ENCODE measurements at places on chromosomes 11 and 22.

DNA sequence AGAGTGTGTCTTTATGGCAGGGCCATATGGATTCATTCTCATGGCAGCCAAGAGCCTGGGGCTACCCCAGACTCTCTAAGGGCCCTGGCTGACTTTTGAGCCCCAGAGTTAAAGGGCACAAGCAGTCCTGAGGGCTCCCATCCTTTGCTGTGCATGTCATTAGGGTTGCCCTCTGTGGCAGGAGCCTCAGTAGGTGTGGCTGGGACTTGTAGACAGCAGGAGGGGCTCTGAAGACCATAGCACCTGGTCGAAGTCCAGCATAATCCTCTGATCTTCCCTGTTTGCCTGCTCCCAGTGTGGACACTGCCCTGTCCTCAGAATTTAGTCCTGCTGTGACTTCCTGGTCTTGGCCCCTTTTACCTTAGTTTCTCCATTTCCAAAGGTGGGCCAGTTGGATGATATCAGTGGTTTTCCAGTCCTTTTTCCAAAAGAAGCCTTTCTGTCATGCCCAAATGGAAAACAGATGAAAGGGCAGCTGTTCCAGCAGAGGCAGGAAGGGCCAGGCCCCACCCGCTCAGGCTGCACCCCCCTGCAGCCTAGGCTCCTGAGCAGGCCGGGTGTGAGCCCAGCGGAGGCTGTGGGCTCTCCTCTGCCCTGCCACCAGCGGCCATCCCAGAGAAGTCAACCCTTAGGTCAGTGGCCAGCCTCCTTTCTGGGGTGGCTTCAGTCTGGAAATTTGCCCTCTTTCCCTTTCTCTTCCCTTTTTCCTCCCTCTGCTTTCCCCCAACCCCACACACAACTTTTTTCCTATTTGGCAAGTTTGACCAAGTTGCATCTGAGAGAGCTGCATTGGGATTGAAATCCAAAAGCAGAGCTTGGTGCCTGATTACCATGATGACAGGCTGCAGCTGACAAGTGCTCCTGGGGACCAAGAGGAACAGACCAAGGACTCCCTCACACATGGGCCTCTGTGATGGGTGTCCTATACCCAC is 32.8 kb upstream of the SUSD2 start:
- DNase-seq = no peak

DNA sequence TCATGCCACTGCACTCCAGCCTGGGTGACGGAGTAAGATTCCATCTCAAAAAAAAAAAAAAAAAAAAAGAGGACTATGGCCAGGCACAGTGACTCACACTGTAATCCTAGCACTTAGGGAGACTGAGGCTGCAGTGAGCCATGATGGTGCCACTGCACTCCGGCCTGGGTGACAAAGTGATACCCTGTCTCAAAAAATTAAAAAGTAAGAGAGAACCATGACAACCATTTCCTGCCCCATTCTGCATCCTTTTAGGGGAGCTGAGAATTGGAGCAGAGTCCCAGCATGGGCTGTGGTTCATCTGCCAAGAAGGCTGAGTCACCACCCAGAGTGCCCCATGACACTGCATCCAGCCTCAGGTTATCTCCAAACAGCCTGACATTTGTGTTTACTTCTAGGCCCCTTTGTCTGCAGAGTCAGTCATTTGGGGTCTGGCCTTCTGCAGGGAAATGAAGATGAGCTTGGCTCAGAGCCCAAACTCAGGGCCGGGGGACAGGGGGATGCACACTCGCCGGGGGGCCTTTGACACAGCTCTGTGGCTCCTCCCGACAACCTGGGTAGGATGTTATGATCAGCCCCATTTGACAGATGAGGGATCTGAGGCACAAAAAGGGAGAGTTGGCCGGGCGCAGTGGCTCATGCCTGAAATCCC is 4.7 kb downstream of the CSDC2 start:
- peak; percentile 38 for DNase-seq

GRCh38 chr22:44151676-44152075 is 29.0 kb upstream of the PARVG start:
- no peak for DNase-seq

GRCh38 chr11:123264431-123264780 is 69.4 kb upstream of the CLMP start:
- no peak for DNase-seq

DNA sequence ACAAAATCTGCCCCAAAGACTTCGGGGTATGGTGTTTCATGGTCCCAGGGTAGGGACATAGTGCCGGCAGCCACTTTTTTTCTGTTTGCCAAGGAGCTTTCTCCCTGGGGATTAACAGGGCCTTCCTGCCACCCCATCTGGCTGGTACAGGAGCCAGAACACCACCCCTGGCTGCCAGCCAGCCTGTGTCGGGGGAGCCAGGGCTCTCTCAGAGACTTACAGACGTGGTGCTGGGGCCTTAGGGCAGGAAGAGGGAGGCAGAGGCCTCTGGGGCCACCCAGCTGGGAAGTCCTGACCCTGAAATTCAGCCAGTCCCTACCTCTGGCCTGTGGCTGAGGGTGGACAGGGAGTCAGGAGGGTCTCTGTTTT is 52.4 kb upstream of the CDON start:
- no peak for DNase-seq

- DNase-seq = no peak
Measured at GRCh38 chr22:39220890-39221850, 23.6 kb downstream of the PDGFB start.

DNA sequence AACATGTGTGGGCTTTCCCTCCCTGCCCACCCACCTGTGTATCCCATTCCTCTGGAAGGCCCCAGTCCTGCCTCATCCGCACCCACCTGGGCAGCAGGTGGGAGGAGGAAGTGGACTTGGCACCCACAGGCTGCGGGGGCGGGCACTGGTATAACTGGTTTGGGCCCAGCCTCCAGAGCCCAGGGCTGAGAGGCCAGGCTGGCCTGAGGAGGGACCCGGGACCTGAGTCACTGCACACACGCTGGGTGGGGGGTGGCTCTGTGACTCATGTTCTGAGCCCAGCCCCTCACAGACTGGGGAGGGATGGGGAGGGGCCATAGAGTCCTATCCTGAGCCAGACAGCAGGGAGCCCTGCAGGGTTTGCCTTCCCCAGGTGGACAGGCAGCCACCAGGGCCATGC is 16.7 kb downstream of the PHLDA2 start:
- peak; percentile 24 for DNase-seq

GRCh38 chr11:113505046-113505445 is 29.8 kb upstream of the DRD2 start:
- no peak for DNase-seq

DNA sequence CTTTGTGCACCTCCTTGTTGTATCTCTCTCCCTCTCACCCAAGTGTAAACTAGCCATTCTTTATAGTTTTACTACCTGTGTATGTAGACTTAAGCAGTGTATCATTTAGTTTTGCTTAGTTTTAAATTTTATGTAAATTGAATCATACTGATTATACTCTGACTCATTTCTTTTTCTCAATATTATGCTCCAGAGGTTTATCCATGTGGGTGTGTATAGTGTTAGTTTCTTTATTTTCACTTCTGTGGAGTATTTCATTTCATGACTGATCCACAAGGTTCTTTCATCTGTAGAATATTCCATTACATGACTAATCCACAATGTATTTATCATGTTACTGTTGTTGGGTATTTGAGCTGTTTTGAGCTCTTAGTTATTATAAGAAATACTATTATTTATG is 62.0 kb downstream of the CCDC34 start:
- DNase-seq = no peak

GRCh38 chr11:15313862-15314261 is 199.1 kb downstream of the INSC start:
- no peak for DNase-seq

DNA sequence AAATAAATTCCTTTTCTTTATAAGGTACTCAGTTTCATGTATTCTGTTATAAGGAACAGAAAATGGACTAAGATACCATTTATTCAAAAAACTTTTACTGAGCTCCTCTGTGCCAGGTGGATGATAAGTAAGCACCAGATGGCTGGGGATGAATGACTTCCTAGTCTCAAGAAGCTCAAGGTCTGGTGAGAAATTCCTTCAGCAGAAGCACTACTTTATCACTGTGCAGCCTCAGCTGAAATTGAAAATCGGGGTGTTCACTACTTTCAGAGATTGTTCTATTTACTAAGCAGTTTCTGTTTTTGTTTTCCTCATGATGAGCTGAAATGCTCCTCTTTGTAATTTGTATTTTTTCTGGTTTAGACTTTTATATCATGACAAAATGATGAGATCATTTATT is 7.8 kb downstream of the LDHAL6A start:
- no peak for DNase-seq

DNA sequence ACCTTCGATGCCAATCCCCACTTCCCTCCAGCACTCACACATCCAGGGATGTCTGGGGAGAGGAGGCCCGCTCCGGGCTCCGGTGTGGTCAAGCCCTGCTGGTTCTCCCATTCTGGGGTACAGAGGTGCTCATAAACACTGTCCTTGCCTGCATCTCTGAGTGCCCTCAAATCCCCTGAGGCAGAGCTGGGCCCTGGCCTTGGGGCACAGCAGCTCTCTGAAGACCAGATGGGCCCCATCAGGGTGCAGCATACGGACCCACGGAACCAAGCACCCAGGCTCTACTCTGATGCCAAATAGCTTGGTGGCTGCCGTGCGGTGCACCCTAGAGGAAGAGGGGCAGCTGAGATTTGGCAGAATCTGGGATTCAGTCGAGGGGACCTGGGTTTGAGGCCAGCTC is 35.7 kb upstream of the NNMT start:
- DNase-seq = no peak

DNA sequence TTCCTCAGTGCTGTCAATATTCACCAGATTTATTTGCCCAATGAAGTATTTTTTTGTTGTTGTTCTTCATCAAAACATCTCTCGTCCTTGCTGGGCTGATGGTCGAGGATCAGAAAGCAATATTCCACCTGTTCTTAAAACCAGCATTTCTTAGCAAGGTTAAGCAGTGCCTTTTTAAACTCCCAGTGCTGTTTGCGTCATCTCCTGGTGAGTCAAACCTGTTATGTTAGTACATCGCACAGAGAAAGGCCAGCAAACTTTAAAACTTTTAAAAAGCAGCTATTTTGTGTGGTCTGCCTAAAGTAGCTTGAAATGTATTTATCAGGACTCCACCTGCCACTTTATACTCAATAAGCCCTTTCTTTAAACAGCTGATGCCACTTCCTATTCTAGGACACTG is 802.0 kb downstream of the KCNA4 start:
- no peak for DNase-seq

DNA sequence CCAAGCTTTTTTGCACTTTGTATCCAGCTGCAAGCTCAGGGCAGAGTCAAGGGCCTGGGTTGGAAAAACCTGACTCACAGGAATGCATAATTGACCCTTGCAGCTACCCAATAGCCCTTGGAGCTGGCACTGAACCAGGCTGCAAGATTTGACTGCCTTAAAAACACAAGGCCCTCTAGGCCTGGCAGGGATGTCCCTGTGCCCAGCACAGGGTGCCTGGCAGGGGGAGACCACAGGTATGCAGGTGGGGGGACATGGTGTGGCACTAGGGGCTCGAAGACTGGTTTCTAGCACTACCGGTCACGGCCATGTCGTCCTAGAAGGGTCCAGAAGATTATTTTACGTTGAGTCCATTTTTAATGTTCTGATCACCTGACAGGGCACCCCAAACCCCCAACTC is 30.2 kb downstream of the SBF1 start:
- DNase-seq = peak; percentile 7

DNA sequence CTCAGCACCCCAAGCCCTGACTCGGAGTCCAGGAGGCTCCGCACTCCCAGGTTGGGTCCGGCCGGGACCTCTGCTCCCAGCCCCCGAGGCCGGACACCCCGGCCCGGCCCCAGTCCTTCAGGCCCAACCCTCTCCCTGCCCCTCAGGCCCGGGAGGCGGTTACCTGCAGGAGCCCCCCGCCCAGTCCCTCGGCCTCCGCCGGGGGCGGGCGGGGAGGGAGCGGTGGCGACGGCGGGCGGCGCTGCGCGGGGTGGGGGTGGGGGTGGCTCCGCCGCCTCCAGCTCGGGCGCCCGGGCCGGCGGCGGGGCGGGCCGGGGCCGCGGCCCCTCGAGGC is 310 bp downstream of the TCF20 start:
- DNase-seq = no peak

DNA sequence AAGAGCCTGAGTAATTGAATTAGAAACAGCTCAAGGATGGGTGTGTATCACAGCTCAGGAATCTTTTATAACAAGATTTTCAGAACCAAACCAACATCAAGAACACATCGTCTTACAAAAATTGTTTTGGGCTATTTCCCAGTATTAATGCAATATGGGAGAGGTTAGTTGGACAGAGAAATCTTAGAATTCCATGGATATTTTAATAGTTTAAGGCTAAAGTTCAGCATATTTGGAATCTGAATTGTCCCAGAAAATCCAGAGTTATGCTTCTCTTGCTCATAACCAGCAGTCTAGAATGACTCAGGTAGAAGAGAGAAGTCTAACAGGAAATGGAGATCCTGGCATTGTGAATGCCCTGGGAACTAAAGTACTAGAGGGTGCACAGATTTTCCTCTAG is 74.6 kb downstream of the ADM start:
- DNase-seq = no peak

DNA sequence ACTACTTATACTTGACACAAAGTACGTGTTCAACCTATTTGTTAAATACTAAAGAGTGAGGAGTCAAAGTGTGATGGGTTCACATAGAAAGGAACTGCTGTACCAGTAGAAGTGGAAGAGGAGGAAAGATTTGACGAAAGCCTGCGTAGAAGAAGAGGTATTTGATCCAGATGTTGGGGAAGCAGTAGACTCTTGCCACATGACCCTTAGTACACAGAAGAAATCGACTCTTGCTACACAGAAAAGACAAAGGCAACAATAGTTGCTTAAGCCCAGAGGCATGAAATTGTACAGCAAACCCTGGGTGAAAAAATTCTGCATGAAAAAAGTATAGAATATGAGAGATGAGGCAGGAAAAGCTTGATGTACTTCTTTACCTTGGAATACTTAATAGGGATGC is 152.9 kb downstream of the ETS1 start:
- DNase-seq = no peak

GRCh38 chr11:2320568-2321310 is 18.9 kb downstream of the TSPAN32 start:
- no peak for DNase-seq

DNA sequence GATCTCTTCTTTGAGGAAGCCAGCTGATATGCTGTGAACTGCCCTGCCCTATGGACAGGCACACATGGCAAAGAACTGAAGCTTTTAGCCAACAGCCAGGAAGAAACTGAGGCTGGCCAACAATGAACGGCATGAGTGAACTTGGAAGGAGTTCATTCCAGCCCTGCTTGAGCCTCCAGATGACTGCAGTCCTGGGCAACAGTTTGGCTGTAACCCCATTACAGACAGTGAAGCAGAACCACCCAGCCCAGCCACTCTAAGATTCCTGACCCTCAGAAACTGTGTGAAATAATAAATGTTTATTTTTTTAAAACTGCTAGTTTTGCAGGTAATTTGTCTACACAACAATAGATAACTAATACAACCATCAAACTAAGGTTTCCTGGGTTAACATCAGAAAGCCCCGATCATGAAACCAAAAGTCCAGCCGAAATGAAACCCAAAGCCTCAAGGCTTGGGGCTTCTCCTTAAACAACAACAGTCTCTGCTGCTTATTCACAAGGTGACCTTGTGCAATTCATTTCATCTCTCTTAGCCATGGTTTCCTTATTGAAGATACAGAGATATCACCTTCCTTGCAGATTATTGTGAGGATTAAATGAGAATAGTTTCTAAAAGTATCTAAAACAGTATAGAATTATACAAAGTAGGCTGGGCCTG is 31.4 kb downstream of the PAK1 start:
- no peak for DNase-seq

Measured in kidney capillary endothelial cell (primary cell).